ENCODE measurements at places on chromosomes 5 and 9.

GRCh38 chr5:97531549-97531948 lies 348.5 kb upstream of the RIOK2 start:
- DNase-seq, result no peak

DNA sequence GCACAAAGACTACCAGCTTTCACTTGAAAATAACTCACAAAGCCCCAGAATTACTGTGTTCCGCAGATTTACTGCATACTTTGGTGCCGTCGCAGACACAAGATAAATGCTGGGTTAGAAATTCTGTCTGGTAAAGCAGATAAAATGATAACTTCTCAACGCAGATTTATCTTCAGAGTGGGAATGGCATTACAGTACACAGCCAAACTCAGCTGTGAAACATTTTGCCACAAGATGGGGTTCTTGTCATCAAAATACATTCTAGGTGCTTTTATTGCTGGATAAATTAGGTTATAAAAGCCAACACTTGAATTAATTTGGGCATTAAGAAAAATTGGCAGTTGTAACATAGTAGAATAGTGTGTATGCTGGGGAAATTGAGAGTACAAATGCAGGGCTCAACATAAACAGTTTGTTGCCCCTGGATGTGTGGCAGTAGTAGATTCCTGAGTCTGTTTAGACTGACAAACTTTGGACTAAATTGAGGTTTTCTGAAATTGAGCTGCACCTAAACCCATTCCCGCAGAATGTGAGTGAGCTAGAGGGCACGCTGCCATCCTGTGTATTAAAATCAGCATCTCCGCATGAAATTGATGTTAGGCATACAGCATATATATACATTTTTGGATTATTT lies 61.1 kb downstream of the LMNB1 start:
- DNase-seq, result no peak

DNA sequence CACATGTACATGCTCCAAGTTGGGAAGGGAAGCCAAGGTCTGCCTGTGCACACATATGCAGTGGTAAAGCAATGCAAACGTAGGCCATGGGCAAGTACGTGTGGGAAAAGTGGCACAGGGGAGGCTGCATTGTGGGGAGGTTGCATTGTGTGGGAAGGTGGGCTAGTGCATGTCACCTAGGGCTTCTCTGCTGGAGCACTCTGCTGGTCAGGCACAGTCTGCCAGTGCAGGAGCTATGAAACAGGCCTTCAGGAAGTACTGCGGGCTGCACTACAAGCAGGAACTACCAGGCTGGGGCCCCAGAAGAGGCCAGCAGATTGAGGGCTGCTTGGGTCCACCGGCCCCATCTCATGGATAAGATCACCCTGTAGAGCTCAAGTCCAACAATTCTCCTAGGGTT lies 1694.6 kb upstream of the CDH6 start:
- DNase-seq, result no peak

DNA sequence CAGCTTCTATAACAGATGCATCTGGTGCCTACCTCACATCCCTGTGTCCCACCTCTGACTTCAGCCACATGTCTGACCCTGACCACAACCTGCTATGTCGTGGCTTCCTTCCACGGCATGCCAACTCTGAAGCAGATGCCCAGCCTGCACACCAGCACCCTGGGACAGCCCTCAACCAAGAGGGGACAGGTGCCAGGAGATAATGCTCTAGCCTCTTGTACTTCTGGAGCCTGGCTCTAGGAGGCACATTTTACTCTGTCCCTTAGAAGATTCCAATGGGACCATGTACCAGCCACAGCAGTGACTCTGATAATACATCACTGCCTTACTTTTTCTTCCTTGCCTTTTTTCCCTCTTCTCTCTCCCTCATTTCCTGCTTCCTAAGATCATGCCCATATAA lies 51.4 kb downstream of the EBF1 start:
- no peak for DNase-seq

GRCh38 chr9:20480249-20480648 lies 142.1 kb downstream of the MLLT3 start:
- no peak for DNase-seq

- peak; percentile 39 for DNase-seq
Observed at GRCh38 chr5:151202381-151203139, 21.3 kb downstream of the CCDC69 start.

DNA sequence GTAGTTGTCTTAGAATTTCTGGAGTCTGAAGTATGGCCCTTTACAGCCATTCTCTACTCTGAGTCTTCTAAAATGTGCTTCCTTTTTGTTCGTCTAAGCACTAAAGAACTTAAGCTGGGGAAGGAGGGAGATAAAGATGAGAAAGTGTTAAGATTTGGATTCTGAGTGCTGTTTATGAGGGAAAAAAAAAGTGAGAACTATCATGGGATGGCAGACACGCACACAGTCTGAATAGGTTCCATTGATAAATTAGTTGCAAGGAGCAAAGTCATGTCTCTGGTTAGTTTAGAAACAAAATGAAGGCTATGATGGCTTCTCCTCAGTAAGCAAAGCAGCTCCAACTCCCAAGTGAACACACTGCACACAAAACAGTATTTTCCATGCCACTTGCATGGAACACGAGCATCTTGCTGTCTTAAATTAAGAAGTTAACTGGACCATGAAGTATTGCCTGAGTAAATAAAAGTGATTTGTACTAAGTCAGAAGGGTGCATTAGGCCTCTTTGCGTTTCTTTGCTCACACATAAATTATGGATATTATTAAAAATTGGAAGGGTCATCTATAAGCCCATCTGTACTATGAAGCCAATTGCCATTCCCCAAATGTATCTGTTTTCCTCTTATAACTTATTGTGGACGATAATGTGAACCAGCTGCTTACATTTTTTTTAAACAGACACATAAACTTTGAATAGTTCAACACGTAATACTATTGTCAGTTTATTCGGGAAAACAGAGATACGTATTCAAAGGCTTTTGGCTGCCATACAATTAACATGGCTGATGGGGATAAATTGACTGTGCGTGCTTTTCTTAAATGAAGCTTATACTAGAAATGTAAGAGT lies 199.3 kb downstream of the SGCD start:
- DNase-seq, result no peak

DNA sequence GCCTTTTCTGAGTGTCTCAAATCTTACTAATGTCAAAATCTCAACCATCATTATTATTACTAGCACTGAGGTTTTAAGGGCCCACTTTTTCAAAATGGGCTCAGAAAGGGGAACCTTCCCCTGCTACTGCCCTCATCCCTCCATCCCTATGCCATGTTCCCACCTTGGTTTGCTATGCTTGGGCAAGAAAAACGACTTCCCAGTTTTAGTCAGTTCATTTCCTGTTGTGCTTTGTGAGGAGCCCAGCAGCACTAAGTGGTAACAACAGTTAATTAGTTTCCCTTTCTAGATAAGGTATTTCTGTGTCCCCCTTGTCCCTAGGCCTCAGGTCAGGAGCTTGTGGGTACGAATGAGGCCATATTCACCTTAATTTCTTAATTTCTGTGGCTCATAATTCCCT lies 595.2 kb downstream of the RAB3C start:
- DNase-seq, result no peak

DNA sequence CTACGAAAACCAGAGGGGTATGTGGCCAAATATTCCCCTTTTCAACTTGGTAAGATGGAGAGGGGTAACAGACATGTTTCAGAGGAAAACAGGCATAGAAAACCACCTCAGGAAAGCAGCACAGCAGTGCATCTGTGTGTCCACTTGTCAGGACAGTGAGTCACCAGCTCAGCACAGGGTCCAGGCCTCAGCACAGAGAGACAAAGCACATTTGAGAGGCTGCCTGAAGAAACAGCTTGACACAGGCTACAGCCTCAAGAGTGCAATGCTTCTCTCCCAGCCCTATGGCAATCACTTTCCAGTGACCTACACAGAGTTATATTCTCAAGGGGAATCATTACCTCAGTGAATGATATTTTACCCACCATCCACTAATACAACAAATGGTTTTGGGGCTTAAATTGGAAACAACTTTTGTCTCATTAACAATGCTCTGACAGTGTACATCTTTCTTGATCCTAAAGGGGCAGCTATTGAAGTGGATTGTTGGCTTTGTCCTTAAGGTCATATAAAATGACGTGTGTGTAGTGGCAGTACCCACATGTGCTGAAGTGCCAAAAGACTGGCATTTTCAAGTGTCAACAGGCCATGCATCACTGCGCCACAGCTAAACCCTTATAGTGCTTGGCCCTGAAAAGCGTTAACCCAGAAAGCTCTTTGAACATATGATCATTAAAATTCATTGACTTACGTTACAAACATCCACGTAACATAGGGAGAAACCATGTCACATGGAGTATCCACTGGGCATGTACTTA lies 46.4 kb downstream of the ERMP1 start:
- no peak for DNase-seq

GRCh38 chr5:151742870-151743294 lies 15.5 kb downstream of the ATOX1 start:
- no peak for DNase-seq

DNA sequence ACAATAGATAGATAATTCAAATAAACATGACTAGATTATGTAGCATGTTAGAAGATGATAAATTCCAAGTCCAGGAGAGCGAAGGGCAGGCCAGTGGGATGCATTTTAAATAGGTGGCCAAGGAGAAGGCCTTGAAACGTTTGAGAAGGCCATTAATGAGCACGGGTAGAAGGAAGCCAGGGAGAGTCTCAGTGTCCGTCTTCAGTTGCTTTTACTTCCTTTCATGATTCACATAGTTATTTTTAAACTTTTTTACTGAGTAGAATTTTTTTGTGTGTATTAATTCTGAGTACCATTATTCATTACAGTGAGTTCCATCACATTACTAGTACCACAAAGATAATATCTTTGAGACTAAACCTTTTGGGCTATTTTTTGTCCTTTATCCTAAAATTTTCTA lies 259.2 kb downstream of the ARRDC3 start:
- no peak for DNase-seq

GRCh38 chr9:20925256-20926045 lies 106.0 kb downstream of the HACD4 start:
- DNase-seq, result no peak

GRCh38 chr9:98479967-98480847 lies 224.8 kb upstream of the TBC1D2 start:
- DNase-seq, result no peak

GRCh38 chr9:127174386-127175318 lies 52.2 kb upstream of the ANGPTL2 start:
- DNase-seq, result no peak

GRCh38 chr5:10793785-10794184 lies 32.8 kb upstream of the DAP start:
- DNase-seq, result no peak

DNA sequence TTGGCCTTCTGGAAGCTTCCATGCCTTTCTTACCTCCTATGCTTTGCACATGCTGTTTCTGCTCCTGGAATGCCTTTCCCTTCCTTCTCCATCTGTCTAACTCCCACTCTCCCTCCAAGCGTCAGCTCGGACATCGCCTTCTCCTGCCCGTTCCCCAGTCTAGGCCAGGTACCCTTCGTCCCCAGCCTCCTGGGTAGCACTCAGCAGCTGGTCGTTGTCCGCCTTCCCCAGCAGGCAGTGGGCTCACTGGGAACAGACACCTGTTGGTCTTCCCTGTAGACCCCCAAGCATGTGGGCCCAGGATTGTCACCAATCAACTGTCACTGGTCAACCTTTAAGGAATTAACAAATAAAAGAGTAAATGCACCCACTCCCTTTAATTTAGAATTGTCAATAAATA lies 202.2 kb downstream of the RGS3 start:
- DNase-seq, result no peak

- DNase-seq, result no peak
Observed at GRCh38 chr9:137161558-137162486, 8.0 kb downstream of the LRRC26 start.

GRCh38 chr9:127801955-127802575 lies 617 bp upstream of the FPGS start:
- no peak for DNase-seq

DNA sequence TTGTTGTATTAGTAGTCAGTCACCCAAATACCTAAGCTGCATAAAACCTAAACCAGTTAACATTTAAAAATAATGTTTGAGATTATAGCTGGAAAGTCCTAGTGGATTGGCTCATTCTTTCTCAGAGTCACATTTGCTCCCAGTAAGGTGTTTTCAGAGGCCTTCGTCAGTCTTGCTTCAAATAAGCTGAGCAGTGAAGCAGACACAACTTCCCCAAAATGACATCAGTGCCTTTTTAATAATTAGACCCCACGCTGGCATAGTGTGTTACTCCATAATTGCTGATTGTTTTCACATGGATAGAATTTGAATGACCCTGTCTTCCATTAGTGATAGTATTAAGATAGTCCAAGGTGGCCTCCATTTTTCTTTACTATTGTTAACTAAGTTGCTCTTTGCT lies 245.8 kb downstream of the PJA2 start:
- no peak for DNase-seq

GRCh38 chr5:151200913-151201595 lies 22.8 kb downstream of the CCDC69 start:
- no peak for DNase-seq

GRCh38 chr5:154811653-154812465 lies 38.5 kb downstream of the FAXDC2 start:
- peak; percentile 13 for DNase-seq

- DNase-seq, result no peak
Observed at GRCh38 chr9:34375901-34376595, 650 bp downstream of the MYORG start.

- no peak for DNase-seq
Observed at GRCh38 chr9:74958587-74958986, 5.9 kb upstream of the C9orf40 start.

GRCh38 chr5:56681346-56681745 lies 134.0 kb upstream of the MAP3K1 start:
- DNase-seq, result no peak

DNA sequence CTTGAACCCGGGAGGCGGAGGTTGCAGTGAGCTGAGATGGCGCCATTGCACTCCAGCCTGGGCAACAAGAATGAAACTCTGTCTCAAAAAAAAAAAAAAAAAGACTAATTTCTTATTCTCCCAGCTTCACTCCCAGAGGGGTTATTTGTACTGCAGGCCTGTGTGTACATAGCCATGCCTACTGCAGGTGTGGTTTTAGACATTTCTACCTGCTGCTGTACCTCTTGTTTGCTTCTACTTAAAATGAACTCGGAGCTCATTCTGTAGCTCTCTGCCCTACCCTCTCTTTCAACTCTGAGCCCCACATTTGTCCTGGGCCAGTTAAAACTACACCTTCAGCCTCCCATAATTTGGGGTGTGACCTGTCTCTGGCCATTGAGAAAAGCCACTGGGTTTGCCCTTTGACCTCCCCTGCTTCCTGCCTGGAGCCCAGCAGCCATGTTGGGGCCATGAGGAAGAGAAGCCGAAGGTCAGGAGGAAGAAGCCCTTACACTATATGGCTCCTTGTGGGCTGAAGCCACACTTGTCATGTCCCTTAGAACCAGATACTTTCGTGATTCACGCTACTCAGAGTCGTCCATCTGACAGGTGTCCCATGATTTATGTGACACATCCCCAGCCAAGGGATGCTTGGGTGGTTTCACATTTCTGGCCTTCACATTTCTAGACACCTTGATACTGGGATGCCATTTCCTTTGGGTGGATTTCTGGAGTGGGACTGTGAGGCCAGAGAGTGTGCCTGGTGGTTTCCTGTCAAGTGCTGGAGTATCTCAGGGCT lies 9.4 kb upstream of the CARD19 start:
- no peak for DNase-seq

DNA sequence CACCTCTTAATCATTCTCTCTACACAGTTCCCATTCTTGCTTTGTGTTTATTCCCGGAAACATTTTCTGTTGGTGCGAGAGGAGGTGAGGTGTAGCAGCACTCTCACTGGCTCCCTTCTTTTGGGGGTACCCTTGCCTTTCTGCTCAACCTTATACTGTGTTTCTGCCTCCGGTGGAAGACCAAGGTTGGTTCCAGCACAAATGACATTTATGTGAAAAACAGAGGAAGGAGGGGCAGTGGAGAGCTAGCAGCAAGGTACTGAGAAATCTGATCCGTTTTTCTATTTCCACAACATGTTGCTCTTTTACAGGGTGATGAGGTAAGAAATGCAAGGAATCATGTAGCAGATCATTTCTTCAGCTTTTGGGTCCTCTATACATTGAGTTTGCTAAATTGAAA lies 648.0 kb upstream of the DMAC1 start:
- no peak for DNase-seq

All from stimulated activated CD4-positive, alpha-beta T cell treated with anti-CD3 and anti-CD28 coated beads, Interleukin-15, amount 100 ng/mL, for 48 hours (primary cell).